Hematopoietic multipotent progenitor cell treated with erythropoietin and hydrocortisone succinate and interleukin-3 and kit ligand, for 8 days (in vitro differentiated cells): ENCODE measurements at places on chromosomes 5 and 9.

DNA sequence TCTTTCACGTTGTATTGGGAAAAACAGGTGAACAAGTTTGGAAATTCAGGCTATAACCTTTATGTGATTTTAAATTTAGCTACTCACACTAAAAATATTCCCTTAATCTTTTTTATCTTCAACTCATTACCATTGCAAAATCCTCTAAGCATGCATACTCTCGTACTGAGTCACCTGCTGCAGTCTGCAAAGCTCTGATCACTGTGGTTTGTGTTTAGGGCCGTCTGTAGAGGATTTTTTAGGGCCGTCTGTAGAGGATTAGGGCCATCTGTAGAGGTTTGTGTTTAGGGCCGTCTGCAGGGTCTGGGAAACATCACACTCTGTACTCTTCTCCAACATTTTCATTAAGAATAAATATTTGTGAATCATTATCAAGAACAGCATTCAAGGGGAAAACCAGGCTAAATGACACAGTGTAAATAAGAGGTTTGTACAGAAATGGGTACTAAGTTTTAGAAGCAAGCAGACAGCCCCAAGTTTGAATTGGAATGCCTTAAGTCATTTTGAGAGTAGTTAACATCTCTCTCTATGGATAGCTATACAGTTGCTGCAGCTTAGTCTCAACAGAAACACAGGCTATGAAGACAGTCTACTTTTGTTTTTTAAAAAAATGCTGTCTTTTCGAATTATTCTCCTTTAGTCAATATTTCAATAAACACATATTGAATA lies 155.0 kb upstream of the TSLP start:
- no peak for DNase-seq

DNA sequence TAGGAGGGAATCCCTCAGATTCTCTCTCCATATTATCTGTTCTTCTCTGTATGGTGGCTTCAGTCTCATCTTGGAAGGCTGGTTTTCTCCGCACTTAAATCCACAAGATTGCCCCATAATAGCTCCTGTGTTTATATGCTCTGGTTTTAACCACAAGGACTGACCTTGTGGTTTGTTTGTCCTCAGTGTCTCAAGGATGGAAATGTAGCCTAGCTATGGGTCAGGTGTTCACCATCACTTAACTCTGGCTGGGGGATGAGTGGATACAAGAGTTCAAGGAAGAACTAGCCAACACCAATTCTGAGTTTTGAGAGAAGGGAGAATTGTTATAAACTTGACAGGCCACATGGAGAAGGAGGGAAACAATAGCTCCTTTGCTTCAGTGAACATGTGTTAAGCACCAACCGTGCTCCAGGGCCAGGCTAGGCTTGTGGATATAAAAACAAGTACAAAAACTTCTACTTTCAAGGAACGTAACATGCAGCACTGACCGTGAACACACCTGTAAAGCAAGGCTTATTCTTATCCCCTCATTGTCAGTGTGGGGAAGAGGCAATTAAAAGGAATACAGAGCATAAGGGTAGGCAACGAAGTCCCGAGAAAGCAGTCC lies 75.6 kb upstream of the VLDLR start:
- DNase-seq: no peak

GRCh38 chr5:14659821-14660607 lies 4.5 kb upstream of the OTULIN start:
- DNase-seq: peak; percentile 26

DNA sequence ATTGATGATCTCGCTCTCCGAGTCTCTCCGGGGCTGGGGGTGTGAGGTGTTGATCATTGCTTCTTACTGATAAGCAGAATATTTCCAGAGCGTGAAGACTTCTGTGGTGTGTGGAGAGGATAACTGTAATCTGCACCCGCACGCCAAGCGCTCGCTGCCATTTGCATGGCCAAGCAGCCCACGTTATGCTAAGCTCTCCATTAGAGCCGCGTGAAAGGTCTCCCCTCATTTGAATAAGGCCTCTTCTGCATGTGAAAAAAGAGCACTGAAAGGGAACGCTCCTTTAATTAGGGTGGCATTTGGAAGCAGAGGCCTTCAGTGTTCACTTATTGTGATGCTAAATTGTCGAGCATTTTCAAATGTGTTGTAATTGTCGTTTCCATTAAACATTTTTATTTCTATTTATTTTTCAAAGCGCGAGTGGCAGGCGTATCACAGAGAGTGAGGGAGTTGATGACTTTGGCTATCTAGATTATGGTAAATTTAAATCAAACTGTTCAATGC lies 163.6 kb upstream of the IRX2 start:
- no peak for DNase-seq

- DNase-seq: no peak
Observed at GRCh38 chr9:76737154-76737902, 26.9 kb upstream of the PCA3 start.

DNA sequence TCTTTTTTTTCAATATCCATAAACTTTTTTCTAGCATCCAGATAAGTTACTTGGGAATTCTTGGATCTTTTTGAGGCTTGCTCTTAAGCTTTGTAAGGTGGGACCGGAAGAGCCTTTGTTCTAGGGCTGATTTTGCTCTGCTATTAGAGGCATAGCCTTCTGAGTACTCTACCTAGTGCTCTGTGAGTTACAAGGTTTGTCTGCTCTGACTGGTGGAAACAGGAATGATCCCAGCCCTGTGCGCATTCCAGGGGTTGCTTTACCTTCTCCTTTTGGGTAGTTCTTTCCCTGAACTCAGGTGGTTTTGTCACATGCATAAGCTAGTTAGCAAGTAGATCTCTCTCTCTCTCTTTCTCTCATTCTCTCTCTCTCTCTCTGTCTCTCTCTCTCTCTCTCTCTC lies 180.8 kb upstream of the PCSK5 start:
- DNase-seq: no peak

- no peak for DNase-seq
Observed at GRCh38 chr5:72355706-72356299, 35.6 kb downstream of the PTCD2 start.

DNA sequence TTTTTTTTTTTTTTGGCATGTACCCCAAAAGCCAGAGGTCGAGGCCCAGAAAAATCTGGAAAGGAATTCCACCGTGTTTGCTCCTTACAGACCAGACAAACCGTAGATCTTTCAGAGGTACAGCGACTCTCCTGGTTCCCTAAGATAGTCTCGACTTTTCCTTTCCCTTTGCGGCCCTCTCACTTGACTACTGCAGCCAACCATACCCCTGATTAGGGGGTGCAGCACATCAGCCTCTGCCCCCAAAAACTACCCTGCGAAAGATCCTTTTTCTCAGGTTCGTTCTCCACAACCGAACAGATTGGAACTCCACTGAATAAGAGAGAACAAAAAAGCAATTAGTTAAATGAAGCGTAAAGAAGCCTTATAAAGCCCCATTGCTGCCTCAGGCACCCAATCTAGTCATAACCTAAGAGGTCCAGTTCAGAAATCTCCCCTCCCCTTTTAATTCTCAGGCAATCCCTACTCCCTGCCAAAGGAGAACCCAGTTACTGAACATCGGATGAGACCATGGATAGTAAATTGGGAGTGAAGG lies 379 bp upstream of the TICAM2 start:
- no peak for DNase-seq

DNA sequence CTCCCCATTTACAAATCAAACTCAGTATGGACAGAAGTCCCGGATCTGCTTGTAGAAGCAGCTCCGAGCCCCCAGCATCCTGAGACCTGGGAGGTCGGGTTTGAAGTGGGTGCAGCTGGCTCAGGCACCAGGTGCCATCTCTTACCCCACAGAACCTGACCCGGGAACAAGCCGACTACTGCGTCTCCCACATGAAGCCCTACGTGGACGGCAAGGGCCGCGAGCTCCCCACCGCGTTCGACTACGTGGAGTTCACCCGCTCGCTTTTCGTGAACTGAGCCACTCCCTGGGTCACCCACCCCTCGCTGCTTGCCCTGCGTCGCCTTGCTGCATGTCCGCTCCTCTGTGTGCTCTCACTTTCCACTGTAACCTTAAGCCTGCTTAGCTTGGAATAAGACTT lies 23.6 kb downstream of the DYNC2I2 start:
- DNase-seq: no peak

GRCh38 chr9:106738109-106738508 lies 124.9 kb upstream of the ZNF462 start:
- DNase-seq: no peak

GRCh38 chr5:58054018-58054417 lies 405.9 kb downstream of the PLK2 start:
- no peak for DNase-seq

DNA sequence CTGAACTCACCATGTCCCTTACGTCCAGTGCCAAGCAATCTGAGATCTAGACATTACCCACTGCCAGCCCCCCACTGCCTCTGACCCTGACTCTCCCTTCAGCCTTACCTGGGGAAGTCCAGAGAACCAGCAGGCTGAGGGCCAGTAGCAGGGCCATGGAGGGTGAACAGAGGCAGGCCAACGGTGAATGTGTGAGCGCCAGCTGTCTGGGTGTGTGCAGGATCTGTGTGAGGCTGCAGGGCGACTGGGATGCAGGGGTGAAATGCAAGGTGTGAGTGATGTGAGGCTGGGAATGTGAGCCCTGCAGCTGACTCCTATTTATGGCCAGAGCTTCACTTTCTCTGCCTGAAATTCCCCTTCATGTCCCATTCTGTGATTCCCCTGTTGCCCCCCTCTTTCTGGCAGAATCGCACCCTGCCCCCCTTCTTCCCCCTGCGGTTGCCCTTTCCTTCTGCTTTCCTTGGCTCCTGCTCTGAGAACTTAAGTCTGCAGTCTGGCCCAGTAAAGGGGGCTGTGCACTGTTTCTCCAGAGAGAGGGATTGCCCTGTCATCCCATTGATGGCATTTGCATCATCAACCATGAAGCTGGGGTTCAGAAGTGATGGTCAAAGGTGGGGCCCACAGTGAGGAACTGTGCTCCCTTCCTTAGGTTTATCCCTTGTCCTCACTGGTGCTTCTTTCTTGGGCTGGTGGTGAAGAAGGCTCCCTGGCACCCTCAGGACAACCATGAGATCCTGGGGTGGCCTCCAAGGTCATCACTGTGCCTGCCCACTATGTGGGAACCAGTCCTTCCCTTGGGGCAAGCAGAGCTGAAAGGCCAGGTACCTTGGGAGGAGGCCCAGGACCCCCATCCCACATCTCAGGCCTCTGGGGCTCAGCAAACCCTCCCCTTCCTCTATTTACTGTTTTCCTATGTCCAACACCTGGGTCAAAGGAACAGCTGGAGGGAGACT lies at the start of gene CCL19:
TSS of gene CCL19 (minus strand) at position 294 of the 953 bp plus-strand sequence. CDS start at position 157, 137 bp downstream.
- no peak for DNase-seq

- no peak for DNase-seq
Observed at GRCh38 chr5:78895616-78896015, 89.5 kb downstream of the ARSB start.

GRCh38 chr5:124732428-124733328 lies 13.8 kb downstream of the ZNF608 start:
- no peak for DNase-seq

GRCh38 chr5:172936401-172936800 lies 22.8 kb upstream of the RPL26L1 start:
- DNase-seq: no peak

DNA sequence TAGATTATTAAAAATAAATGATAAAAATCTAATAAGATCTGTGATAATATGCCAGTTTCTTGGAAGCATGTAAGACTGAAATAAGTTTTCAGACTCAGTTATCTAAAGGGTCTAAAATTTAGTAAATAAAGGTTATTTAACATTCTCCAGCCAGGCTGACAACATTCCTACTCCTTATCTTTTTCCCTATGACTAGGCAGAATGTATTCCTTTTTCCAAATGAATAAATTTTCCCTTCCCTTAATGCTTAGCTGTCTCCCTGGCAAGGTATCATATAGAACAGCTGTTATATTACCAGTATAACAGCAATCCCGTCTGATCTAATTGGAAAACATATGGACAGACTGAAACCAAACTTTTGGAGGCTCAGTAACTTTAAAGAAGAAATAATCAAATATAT lies 13.0 kb downstream of the MEGF9 start:
- DNase-seq: no peak

- peak; percentile 86 for DNase-seq
Observed at GRCh38 chr5:111472579-111472978, 39.8 kb downstream of the STARD4 start.

- peak; percentile 40 for DNase-seq
Observed at GRCh38 chr5:97046270-97046982, 96.0 kb downstream of the LIX1 start.

DNA sequence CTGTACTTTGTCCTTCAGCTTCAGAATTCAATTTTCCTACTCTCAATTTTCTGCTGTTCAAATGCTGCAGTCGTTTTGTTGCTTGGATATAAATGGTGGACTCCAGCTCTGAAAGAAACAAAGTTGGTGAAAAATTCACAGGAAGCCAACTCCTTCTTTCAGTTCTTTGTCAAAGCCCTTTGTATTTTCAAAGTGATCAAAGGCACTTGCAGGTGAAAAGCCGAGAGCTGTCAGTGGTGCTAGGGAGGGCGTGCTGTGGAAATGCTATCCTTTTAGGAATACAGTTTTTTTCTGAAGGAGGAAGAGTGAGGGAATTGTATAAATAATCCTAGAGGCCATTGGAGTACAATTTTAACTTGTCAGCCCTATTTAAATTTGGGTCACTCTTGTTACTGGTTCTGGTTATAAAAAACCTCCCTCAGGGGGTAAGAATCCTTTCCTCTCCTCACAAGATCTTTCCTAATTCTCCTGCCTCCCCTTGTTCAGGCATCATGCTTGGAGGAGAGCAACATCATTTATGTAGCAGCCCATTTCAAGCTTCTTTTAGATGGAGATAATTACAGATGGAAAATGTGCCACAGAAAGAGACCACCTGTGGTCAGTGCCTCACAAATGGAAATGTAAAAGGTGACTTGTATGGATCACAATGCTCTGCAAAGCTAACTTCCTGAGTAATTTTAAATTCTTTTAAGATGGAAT lies 62.5 kb upstream of the GHR start:
- DNase-seq: no peak

GRCh38 chr9:22009506-22009867 lies 382 bp upstream of the CDKN2B start:
- DNase-seq: no peak

DNA sequence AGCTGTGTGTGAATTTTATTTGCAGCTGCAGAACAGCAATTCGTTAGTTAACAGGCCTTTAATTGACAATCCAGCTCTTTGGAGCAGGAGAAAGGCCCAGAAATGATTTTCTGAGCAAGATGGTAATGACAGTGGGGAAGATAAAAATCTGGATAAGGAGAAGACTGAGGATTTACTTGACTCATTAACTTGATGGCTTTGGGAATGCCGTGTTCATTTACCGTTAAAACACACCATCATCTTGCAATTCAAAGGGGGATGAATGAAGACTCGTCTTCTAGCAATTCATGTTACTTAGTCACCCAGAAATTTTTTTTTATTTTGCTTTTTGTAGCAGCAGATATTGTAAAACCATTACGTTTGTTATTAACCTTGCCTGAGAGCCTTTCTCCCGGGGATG lies 52.0 kb downstream of the PTTG1 start:
- no peak for DNase-seq

DNA sequence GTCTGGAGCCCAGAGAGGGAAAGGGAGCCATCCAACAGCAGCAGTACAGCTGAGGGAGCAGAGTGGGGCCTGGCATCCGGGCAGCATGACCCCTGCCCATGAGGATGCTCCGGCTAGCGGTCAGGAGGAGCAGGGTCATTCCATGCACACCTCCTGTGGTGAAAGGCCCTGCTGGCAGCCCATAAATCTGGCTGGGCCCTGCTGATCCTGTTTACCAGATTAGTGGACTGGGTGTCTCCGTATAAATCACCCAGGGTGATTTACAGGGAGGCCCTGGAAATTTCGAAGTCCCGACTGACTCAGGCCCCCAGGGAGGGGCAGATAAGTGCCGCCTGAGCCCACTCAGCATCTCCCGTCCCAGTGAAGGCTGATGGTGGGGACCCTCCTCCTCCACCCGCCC lies 117.6 kb upstream of the HAND1 start:
- DNase-seq: no peak
